Neural progenitor cell (in vitro differentiated cells): ENCODE measurements at places on chromosomes 6 and 20.

DNA sequence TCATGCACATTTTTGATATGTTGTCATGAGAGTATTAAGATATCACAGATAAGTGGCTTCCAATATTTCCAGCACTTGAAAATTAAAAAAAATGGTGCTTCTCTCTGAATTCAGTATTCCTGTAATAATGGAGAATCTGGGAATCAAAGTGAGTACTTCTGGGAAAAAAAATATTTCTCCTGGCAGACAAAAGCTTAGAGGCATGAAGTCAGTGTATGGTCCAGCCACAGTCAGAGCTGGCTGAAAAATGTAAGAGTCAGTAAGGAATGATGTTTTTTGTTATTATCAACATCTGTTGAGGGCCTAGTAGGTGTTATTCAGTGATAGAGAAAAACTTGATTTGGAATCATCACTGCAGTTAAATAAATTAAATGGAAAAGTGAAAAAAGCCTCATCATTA lies 3.2 kb upstream of the RFPL4B start:
- no peak for DNase-seq

- no peak for DNase-seq
Observed at GRCh38 chr20:7497985-7498384, 442.3 kb downstream of the HAO1 start.

DNA sequence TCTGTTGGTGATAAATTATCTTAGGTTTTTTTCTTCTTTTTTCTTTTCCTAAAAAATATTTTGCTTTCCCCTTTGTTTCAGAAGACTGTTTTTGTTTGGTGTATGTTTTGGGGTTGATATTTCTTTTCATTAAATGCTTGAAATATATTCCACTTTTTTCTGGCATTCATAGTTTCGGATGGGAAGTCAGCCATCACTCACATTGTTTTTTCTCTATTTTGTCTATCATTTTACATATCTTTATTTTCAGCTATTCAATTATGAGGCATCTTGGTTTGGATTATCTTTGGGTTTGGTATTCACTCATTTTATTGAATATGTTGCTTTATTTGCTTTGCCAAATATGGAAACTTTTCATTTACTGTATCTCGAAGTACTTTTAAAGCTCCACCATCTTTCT lies 600.5 kb upstream of the EYS start:
- peak; percentile 7 for DNase-seq

GRCh38 chr6:144882425-144882824 lies 597.3 kb downstream of the UTRN start:
- DNase-seq = no peak

DNA sequence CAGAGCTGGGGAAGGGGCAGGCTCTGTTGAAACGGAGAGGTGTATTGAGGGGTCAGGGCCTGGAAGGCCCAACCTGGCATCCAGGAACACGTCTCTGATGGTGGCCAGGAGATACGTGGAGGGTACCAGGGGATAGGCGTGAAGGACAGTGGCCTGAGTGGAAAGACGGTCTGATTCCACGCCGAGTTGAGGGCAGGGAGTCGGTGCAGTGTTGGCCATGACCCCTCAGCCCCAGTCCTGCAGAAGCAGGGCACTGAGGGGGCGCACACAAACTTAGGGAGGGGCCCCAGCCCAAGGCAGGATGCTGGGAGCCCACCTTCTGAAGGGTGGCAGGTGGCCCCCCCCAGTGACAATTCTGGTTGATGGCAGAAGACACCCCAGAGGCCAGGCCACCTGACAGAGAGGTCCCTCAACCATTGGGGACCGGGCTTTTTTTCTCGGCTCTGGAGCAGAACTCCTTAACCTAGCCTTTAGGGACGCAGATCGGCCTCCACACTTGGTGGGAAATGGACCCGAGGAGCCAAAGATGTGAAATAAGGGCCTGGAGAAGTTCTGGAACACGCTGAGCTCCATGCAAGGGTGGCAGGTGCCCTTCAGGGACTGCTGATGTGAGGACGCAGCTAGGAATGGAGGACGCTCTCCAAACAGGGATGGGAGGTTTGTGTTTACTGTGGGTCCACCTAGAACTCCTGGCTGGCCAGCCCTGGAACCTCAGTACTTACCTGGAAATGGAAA lies 91.0 kb downstream of the TMEM242 start:
- DNase-seq = no peak

- no peak for DNase-seq
Observed at GRCh38 chr6:31193206-31193605, 22.7 kb upstream of the POU5F1 start.

DNA sequence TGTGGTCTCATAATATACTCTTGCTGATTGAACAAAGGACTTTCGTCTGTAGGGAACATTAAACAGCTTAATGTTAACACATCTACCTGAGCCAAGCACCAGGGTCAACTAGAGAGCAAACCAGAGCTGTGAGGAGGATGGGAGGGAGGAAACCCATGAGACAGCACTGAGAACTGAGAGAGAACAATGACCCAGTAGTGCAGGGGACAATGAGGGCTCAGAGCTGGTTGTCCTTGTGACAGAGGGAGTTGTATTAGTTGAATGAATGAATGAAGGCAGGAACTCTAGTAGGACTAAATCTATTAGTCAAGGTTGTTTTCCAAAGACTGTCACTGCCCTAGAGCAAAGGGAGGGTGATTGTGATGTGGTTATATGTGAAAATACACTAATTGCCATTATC lies 28.2 kb upstream of the GSTA4 start:
- no peak for DNase-seq
